ENCODE measurements at places on chromosomes 11 and 22. TPM values are rescaled to one million over a fixed set of nuclear protein-coding genes. Genes with fewer than 3 reads are reported as not detected.

Gene TTLL1
- 6.3 TPM for total RNA-seq

GRCh38 chr11:75471176-75471973 is 38.4 kb upstream of the KLHL35 start:
- DNase-seq: no peak

GRCh38 chr11:75554258-75555022 is 7.6 kb upstream of the SERPINH1 start:
- DNase-seq: no peak

GRCh38 chr11:20616920-20617319 is 17.5 kb downstream of the SLC6A5 start:
- DNase-seq: no peak

GRCh38 chr11:8360086-8360828 is 96.6 kb upstream of the LMO1 start:
- DNase-seq: no peak

Gene APOL5
- not detected for total RNA-seq

DNA sequence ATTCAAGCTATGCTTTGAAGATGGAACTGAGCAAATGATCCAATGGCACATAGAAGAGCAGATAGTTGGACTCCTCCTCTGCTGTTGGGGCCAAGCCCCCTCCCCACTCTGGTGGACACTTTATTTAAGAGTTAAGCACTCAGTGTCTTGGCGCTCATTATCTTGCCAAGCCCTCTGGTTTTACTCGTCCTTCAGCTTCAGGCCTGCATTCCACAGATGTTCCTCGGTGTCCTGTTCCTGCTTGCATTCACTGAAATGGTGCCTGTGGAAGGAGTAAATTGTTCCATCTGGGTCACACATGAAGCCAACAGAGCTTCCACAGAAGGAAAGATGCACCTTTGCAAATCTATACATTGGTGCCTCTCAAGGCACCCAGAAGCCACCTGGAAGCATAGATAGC is 26.1 kb downstream of the MAML2 start:
- DNase-seq: no peak

- DNase-seq: no peak
Measured at GRCh38 chr11:112902361-112903011, 58.7 kb upstream of the NCAM1 start.

GRCh38 chr22:27713461-27713860 is 88.1 kb downstream of the MN1 start:
- DNase-seq: no peak

Gene RGL4
- total RNA-seq: not detected

DNA sequence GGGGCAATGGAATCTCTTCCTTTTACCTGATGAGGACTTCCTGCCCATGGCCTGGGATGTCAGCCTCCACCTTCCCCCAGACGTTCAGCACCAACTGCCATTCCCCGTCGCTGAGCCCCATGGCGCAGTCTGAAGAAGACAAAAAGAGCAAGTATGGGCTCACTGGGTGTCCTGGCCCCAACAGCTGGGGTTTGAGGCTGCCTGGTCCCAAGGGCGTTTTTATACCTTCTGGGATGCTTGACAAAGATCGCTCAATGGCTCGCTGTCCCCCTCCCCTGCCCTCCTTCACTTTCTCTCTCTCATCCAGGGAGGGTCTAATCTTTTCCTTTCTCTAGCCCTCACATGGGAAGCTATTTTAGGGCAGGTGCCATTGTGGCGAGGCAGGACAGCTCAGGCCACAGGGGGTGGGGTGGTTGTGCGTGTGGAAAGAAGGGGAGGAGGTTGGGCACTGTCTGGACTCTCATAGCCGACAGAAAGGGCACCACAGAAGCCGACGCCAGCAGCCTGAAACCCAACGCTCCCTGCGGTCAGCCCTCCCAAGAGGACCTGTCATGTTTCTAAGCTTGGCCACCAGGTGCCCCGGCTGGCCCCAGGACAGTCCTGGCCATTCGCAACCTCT is at the start of gene MB:
Gene MB, minus strand, starts transcription at position 193 of the 619 bp plus-strand sequence. Its CDS starts 72 bp downstream, at position 121.
- DNase-seq: no peak

- peak; percentile 88 for DNase-seq
Measured at GRCh38 chr22:38240734-38241252, 32.0 kb downstream of the TMEM184B start.

Gene SCN2B
- under 0.01 TPM for total RNA-seq

DNA sequence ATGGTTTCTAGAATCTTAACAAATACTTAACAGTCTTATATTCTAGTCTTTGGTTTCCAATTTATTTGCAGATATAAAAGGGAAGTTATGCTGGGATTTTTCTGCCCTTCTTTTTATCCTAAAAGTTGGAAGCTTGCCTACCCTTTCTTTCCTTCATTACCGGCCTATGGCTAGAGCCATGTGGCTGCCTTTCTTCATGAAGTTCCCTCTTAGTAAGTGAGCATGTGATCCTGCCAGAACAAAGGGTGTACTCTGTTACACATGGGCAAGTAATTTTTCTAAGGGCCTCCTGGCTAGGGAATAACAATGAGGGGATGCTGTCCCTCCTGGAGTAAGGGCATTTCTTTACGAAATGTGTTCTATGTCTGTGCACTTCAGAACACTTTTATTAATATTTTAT is 252.1 kb upstream of the PITPNB start:
- no peak for DNase-seq

DNA sequence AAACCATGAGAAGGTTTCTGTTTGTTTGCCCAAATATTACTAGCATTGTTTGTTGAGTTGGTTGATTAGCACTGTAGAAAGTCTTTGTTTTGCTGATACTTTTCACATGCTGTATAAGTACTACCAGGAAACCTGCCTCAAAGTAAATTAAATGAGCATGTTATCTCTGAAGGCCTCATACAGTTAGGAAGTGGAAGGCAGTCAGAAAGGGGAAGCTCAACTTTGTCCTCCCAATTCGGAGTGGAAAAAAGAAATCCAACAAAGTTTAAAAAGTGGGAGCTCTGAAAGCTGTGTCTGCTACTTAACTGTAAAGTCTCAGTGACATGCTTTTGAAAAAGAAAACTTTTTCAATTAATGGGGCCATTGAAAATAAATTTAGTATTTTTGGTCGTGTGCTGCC is 188.3 kb upstream of the BLID start:
- DNase-seq: no peak

DNA sequence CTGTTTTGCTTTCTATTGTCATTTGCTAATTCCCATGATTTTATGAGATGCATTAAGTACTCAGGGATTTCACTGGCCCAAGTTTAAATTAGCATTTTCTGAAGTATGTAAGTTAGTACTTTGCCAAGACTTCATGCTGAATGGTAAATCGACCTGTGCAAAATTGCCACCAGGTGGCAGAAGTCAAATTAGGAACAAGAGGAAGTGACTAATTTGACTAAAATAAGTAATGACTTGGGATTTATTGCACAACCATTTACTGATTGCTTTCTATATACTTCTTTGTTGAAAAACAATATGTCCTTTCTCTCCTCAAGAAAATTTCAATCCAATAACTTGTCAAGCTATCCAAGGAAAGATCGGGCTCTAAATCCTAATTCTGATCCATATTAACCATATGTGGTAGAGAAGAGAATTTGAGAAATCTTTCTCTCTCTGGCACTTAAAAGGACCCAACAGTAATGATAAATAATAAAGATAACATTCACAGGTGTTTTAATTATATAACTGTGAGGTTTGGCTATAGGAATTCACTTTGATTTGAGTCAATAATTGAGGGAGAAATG is 253.7 kb upstream of the CHORDC1 start:
- peak; percentile 88 for DNase-seq

GRCh38 chr11:2808850-2809846 is 76.4 kb downstream of the CDKN1C start:
- DNase-seq: no peak
